ENCODE measurements at places on chromosomes 4 and X.

- DNase-seq = no peak
These were observed 20.9 kb downstream of the SPIN3 start for GRCh38 chrX:56974408-56974807.

DNA sequence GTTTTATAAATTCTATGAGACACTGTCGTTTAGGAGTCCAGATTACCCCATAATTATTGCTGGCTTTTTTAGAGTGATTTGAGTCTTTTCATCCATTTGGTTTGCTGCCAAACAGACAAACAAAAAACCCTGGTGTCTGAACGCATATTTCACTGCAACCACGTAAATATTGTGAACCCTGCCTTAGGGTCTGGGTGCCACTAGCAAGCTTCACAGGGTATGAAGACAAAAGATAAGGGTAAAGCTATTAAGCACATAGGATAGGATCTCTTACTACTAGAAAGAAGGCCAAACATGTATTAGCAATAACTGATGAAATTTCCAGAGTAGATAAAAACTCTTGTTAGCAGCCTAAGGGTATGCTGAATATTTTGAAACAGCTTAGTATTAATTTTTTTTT, 143.3 kb downstream of the BANK1 start:
- no peak for DNase-seq

DNA sequence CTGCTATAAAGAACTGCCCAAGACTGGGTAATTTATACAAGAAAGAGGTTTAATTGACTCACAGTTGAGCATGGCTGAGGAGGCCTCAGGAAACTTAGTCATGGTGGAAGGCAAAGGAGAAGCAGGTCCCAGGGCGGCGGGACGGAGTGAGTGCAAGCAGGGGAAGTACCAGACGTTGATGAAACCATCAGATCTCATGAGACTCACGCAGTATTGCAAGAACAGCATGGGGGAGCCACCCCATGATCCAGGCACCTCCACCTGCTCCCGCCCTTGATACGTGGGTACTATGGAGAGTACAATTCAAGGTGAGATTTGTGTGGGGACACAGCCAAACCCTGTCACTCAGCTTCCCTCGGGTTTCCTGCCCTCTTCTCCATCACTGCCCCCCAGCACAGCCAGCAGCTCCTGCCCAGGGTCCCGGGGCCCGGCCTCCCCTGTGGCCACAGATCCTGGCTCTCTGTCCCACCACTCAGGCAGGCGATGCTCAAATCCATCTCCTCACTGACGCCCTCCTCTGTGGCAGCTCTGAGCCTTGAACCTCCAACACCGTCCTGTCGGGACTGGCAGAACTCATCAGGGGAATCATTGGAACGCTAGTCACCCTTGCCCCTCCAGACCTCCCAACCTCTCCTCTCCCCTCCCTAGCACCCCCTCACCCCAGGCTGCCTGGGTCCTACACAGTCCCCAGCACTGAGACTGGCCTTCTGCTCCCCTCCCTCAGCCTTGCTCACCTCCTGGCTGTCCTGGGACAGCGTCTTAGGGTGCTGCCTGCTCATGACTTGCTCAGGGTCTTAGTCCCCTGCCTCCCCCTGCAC, 37.6 kb downstream of the FGFRL1 start:
- DNase-seq = no peak

DNA sequence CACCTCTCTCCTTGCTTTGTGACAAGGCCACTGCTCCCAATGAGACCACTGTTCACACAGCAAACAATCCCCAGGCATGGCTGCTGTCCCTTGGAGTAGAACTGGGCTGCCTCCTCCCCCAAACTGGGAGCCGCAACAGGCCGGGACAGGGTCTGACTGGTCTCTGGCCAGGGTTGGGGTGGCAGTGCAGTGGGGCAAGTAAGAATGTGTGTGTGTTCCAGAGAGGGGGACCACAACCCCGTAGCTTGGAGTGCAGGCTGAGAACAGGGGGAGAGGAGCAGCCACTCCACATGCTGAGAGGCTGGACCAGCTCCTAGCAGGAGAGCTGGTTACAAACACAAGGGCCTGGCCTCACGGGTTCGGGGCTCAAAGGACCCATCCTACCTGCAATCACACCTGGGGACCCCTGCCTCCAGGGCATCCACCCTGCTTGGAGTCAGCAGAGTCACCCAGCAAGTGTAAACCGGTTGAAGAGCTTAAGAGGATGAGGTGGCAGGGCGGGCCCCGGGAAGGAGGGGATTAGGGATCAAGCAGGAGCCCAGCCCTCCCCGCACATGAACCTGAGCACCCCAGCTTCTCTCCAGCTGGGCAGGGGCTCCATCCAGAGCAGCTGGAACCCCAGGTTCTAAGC, 3.8 kb upstream of the ZNF185 start:
- DNase-seq = no peak

DNA sequence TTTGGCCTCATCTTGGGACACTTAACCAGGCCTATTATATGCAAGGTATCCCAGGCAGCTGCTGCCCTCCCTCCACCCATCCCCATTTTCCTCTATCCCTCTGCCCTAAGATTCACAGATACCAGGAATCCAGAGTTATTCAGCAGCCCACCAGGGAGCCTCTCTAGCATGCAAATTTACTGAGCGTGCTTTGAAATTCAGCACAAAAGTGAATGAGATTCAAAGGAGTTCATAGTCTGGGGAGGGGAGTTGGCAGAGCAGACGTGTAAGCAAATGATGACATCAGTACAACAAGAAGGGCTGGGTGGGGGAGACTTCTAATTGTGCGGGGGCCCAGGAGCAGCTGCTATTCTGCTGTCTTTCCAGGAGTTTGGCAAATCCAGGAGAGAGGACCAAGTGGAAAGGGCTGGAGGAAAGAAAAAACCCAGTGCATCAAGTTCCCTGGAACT, 1.7 kb upstream of the MTM1 start:
- no peak for DNase-seq

DNA sequence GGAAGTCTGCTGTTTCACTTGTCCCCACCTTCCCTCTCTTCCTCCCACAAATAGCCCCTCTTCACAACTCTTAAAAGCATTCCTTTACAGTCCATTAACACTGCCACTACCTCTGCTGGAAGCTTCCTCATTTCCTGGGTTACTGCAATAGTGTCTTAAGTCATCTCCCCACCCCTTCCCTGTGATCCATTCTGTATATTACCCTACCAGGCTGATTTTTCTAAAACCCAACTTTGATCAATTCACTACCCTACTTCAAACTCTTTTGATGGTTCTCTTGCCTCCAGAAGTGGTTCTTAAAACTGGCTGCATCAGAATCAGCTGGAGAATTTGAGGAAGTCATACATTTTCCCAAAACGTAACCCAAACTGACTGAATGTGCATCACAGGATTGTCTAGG, 8.8 kb upstream of the XIAP start:
- no peak for DNase-seq

- no peak for DNase-seq
These were observed 22.4 kb downstream of the RAB33B start for GRCh38 chr4:139476363-139476762.
